CD4-positive, alpha-beta T cell treated with Interleukin-21 for 1 hour (primary cell): ENCODE measurements at places on chromosomes 13 and 19.

- DNase-seq, result peak; percentile 96
Measured at GRCh38 chr19:8592231-8593009, 15.2 kb upstream of the MYO1F start.

DNA sequence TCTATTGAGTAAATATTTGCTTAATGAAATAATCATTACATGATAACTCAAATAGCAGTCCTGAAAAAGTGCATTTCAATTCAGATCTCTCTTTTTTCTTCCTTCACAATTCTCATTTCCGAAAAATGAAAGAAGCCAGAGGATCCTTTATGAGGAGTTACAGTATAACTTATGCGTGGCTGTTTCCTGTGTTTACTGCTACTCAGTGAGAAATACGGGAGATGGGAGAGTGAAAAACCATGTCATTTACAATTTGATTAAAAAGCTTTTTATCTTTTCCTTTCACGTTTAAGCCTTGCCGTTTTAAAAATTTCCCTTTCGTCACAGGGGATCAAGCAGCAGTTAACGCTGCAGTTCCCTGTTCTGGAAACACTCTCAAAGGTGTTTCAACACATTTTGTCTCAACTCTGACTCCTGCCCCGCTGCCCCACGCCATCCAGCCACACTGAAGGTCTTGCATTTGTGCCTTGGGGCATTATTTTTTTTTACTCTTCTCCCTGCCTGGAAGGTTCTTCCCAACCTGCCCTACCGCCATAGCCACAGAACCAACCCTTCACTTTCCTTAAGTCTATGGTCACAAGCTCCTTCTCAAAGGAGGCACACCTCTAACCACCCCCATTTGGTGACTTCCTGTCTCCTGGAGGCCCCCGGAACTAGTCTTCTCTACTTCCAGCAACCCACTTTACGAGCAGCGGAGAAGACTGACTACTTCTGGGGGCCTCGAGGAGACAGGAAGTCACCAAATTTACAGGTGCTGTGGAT lies 17.0 kb downstream of the KL start:
- peak; percentile 33 for DNase-seq

DNA sequence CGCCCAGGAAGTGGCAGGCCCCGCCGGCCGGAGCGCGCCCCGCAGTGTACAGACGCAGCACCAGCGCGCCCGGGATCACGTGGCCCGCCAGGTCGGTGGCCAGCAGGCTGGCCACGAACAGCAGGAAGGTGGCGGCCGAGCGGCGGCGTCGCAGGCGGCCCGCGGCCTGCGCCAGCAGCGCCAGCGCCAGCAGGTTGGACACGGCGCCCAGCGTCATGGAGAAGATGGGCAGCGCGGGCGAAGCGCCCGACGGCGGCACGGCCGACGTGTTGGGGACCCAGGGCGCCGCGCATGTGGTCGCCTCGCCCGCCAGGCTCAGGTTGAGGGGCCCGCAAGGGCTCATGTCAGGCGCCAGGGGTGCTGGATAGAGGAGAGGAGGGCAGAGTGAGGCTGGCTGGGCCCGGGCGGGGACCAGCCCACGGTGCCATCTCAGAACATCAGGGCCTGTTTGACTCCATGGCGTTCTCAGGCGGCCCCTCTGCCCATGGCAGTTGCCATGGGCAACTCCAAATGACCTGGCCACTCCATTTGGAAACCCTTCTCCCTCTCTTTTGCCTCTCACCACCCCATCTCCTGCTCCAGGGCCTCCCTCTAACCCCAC lies 1.1 kb downstream of the PTGER1 start:
- DNase-seq, result no peak

- DNase-seq, result no peak
Measured at GRCh38 chr13:72696579-72696978, 30.9 kb downstream of the MZT1 start.
